ENCODE measurements at places on chromosomes 6 and 20.

DNA sequence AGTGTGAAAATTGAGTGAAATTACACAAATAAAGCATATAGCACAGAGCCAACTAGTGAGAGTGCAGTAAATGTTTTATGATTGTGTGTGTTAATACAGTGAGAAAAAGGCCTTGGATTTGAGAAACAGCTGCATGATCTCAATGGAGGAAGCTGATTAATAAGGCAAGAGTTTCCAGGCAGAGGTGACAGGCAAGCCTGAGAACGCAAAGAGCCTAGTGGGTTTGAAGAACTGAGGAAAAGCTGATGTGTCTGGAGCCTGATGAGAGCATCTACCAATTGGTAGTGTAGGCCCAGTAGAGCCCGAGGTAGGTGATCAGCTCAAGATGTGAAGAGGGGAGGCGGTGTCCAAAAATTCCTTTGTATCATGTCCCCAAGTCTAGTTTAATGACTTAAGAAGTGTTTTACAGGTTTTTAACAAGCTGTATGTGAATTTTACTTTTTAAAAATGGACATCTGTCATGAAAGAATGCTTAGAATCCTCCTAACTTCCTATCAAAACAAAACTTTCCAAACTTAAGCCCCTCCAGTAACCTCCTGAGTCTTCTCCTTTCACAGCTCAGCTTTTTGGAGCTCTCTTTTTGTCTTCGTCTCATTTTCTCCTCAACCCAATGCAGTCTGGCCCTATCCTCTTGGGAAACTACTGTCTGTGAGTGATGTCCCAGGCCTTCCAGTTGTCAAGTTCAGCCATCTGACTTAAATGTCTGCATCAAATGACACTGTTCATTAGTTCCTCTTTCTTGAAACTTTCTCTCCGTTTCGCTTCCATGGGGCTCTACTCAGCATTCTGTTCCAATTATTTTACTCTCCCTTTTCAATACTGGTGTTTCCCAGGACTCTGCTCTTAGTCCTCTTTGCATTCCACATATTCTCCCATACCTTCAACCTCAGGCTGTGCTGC lies 1.2 kb downstream of the CDC40 start:
- peak; percentile 35 for DNase-seq

GRCh38 chr6:130118236-130118635 lies 99.9 kb downstream of the L3MBTL3 start:
- DNase-seq, result no peak

- DNase-seq, result no peak
Observed at GRCh38 chr6:140541288-140541687, 1166.8 kb upstream of the CITED2 start.

GRCh38 chr20:46004889-46005473 lies 3.7 kb upstream of the MMP9 start:
- no peak for DNase-seq

- DNase-seq, result no peak
Observed at GRCh38 chr6:15823838-15824414, 161.1 kb upstream of the DTNBP1 start.

GRCh38 chr6:142838821-142839685 lies 105.9 kb downstream of the HIVEP2 start:
- peak; percentile 75 for DNase-seq

- DNase-seq, result no peak
Observed at GRCh38 chr6:122817766-122818165, 28.7 kb downstream of the SMPDL3A start.

DNA sequence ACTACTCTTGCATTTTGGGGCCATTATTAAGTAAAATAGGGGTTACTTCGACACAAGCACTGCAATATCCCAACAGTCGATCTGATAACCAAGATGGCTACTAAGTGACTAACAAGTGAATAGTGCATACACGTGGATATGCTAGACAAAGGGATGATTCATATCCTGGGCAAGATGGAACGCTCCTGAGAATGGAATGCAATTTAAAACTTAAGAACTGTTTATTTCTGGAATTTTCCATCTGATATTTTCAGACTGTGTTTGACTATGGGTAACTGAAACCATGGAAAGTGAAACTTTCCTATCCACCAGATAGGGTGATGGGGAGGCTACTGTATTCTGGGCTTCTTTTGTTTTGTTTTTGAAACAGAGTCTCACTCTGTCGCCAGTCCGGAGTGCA lies 66.5 kb downstream of the ILRUN start:
- DNase-seq, result peak; percentile 89

DNA sequence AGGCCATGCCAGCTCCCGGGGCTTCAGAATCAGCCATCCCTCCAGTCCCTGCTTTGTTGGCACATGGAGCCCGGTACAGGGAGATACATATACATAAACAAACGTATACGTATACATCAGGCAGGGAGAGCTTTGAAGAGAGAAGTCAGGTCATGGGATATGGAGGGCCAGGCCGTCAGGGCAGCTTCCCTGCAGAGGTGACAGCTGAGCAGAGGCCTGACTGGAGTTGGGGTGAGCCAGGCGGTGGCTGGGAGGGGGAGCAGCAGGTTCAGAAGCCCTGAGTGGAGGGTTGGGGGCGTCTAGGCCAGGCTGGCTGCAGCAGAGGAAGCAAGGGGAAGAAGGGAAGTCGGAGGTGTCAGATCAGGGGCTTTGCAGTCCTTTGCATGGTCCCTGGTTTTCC lies 61.7 kb downstream of the STK35 start:
- no peak for DNase-seq

DNA sequence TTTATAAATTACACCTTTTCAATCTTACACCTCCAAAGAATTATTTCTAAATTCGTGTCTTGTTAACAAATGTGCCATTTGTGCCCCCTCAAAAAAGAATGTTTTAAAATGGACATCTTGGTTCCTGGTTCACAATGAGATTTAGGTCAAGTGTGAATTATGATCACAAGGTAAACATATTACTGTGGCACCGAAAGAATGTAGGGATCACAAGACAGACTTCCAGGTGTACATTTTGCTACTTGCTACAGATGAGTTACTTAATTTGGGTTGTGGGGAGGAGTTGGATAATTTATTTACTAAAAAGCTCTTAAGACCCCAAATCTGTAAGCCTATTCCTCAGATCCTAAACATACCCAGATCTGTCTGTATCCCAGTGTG lies 25.0 kb upstream of the ADTRP start:
- DNase-seq, result no peak

- peak; percentile 57 for DNase-seq
Observed at GRCh38 chr20:38840053-38840893, 34.8 kb downstream of the PPP1R16B start.

- DNase-seq, result peak; percentile 99
Observed at GRCh38 chr20:53829255-53829723, 235.7 kb upstream of the ZNF217 start.

GRCh38 chr6:126176282-126176681 lies 163.6 kb upstream of the CENPW start:
- DNase-seq, result peak; percentile 52

DNA sequence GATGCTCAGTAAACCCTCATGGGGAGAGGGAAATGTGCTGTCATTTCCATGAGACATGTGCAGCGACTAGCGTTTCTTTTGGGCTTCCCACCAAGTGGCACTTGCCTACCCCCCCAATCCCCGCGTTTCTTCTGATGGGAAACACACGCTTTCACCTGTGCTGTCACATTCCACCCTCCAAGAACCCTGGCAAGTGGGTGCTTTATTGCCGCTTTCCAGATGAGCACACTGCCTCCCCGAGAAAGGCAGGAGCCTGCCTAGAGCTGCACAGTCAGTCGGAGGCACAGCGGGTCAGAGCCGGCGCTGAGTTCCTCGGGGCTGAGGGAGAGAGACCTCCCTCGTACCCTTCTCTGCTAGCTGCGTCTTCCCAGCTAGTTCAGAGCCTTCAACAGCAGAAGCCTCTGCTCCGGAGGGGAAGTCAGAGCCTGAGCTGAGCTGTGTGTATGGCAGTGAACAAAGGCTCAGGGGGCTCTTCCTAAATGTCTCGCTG lies 12.3 kb upstream of the CCDC167 start:
- DNase-seq, result no peak

GRCh38 chr6:132369526-132369925 lies 31.7 kb downstream of the MOXD1 start:
- DNase-seq, result peak; percentile 92

DNA sequence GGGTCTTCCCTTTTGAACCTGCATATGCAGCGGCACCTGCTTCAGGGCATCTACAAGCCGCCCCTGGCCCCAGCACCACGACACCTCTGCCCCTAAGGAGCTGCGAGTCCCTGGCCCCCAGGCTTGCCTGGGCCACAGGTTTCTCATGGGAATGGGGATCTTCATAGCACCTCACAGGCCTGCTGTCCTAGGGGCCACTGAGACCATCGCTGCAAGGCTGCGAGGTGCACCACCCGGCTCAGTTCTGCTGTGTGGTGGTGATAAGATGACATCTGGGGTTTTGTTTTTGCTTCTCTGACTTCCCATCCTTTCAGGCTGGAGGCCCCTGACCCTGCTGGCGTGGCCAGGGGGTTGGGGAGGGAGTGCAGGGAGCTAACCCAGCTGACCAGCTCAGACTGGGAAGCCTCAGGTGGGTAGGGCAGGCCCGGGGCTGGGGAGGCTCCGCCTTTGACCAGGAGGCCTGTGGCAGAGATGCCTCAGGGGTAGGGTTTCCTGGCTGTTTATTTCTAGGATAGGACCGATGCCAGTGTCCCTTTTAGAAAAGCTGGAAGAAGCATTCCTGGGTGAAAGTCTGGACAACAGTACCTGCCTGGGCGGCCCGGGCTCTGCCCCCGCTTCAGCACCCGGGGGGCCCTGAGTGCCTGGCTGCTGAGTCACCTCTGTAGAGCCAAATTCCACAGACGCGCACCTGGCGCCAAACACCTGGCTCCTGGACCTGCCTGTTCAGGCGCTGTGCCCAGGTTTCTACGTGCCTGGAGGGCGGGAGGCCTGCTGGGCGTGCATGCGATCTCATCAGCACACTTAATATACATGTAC lies 264.7 kb downstream of the DLL1 start:
- DNase-seq, result no peak

DNA sequence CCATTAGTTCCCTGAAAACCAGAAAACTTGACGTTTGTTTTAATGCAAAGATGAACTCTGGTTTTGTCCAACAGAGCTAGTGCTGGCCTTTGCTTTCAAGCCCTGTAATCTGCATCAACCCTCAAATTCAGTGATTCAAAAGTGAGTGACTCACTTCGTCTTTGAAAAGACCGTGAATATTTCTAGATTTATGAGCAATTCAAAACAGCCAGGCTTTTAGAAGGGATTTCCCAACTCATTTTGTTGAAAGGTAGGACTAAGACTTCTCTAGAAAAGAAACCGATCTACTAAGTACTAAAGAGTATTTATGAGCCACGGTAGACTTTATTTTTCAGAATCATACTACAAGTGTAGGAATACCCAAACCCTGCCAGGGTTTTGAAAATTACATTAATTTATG lies 121.5 kb downstream of the UST start:
- peak; percentile 52 for DNase-seq

GRCh38 chr20:24388828-24389380 lies 80.5 kb upstream of the SYNDIG1 start:
- DNase-seq, result no peak

DNA sequence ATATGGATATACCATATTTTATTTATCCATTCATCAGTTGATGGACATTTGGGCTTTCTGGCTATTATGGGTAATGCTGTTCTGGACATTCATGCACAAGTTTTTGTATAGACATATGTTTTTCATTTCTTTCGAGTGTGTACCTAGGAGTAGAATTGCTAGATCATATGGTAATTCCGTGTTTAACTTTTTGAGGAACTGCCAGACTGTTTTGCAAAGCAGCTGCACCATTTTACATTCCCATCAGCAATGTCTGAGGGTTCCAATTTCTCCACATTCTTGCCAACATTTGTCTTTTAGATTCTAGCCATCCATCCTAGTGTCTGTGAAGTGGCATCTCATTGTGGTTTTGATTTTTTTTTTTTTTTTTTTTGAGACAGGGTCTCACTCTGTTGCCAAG lies 20.8 kb downstream of the SRC start:
- no peak for DNase-seq

- peak; percentile 55 for DNase-seq
Observed at GRCh38 chr6:80382811-80383210, 276.3 kb downstream of the BCKDHB start.

DNA sequence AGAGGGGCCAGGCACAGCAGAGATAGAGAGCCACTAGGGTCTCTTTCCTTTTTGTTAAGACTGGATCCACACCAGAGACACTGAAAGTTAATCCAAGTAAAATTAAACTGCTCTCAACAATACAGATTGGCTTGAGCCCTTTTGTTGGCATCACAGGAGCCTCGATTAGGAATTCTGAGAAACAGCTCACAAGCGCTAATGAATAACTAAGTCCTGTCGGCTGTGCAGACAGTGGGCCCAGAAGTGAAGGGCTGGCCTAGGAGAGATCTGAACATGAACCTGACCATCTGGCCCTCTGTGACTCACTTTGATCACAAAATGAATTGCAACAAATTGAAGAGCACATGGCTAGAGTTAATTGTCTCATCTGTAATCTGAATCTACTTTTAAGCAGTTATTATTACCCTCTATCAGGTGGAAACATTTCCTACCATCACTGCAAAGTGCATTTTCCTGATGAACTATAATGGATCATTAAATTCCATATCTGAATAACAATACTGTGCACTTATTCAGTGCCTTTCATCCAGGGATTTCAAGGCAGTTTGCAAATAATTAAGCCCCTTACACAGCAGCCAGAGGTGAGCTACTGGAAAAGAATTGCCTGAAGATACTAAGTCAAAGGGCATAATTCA lies 3.2 kb downstream of the BACH2 start:
- no peak for DNase-seq

GRCh38 chr6:32116674-32117073 lies 7.5 kb upstream of the TNXB start:
- DNase-seq, result no peak

- DNase-seq, result no peak
Observed at GRCh38 chr6:45651301-45651700, 273.6 kb upstream of the SUPT3H start.

DNA sequence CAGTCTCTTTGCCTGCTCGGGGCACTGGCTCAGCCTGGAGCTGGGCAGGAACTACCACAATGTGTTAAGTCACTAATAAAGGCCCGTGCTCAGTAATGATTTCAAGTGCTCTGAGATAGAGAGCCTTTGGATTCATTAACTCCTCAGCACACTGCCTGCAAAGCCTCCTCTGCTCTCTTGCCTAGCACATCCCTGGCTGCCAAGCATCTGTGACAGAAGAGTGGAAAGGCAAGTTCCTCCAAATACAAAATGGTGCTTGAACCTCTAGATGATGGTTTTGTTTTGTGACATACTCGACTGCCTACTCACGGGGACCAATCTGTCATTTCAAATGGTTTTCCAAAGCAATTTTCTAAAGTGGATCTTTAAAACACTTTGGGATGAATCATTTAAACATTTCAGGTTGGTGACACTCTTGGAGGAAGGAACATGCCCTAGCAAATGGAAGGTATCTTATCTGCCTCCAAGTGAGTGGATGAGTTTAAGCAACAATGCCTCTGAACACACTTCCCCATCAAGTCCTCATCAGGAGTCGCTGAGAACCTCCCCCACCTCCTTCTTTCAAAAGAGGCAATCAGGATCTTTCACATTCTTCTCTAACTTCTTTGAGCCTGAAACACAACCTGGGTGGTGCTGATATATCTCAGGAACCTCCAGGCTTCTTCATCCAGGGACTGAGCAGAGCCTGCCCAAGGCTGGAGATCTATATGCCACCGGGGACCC lies 35.8 kb downstream of the METTL24 start:
- no peak for DNase-seq

All from cardiac fibroblast (primary cell).